ENCODE measurements at places on chromosomes 6 and 20.

DNA sequence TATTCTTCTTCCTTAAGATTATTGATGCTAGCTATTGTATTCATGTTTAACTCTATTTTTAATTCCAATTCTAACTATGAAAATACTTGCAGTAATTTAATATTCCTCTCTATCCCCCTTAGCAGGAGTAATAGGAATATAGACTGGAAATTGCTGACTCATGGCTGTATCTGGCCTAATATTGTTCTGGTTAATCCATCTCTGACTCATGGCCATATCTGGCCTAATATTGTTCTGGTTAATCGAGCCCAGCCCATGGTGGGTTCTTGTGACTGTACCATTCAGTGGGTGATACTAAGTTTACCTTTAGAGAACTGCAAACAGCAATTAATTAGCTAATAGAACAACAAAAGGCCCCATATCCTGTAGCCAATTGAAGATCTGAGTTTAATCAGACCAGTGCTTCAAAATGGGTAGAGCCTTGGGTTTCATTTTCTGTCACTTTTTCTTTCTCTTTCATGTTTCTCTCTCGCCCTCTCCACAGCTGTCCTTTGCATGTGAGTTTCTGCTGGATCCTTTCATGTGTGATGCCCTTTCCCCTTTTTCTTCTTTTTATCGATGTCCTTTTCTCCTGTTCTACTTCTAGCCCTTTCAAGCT is 50.6 kb downstream of the SLC22A3 start:
- no peak for DNase-seq

DNA sequence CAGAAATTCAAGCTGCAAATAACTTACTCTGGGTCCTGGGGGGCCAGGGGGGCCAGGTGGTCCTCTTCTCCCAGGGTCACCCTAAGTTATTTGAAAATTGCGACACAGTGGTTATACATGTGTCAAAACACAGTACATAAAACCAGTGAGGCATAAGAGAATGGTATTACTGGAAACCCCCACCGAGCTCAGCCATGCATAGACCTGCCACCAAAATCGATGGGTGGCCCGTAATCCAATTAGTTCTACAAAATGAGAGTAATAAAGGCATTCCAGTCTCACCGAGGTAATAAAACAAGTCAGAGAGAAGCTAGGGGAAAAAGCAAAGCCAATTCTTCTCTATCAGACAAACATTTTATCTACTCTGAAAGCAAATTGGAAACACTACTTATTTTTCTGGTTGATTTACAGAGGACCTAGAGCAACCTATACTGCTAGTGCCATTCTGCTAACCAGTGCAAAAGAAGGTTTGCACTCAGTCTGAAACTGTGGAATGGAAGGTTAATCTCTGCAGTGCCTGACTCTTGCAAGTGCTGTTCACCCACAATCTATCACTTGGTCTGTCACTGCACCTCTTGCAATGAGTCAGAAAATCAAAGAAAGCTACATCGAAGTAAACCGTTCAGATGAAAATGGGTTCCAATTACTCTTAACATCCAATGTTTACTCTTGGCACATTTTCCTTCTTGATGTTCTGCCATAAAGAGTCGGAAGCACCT is 32.4 kb downstream of the COL9A1 start:
- no peak for DNase-seq

DNA sequence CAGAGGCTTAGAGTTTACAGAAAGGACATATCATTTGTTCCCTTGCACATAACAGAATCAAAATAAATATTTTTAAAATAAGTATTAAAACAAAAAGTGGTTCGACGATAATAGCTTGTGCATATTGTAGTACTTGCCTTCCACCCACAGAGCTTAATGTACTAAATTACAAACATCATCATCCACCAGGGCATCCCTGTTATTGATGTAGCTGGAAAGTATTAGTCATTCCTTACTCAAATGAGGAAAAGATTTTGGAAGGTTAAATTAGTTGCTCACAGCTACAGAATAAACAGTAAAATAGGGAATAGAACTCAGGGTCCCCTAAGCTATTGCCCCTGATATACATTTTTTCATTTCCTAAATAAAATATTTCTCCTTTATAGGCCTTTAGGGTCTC is 150.3 kb downstream of the PTPRK start:
- no peak for DNase-seq

DNA sequence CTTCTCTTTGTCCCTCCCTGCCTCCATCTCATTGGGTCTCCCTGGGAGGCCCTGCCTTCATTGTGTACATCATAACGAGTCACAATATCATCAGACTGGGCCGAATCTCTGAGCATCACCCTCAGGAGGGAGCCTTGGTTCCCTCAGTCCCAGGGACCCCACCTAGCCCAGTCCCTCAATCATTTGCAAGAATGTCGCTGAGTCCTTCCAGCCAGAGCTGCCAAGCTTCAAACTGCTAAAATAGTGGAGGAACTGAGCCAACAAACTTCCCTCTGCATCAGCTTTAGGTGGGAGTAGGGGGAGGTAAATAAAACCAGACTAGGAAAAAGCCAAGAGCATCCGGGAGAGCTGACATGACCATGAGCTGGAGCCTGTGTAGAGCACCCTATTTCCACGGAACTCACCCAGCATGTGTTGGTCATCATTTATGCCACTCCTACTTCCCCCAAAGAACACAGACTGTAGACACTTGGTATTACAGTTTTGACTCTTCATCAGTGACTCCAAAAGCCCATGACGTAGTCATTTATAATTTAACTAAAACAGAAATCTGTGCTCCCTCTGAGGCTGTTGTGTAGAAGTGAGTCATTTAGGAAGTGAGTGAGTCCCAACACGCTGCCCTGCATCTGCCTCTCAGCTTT is 28.8 kb upstream of the IL17A start:
- DNase-seq, result no peak

- DNase-seq, result no peak
Observed at GRCh38 chr6:128914051-128914450, 31.1 kb downstream of the LAMA2 start.

- no peak for DNase-seq
Observed at GRCh38 chr20:8310618-8311017, 178.6 kb downstream of the PLCB1 start.

DNA sequence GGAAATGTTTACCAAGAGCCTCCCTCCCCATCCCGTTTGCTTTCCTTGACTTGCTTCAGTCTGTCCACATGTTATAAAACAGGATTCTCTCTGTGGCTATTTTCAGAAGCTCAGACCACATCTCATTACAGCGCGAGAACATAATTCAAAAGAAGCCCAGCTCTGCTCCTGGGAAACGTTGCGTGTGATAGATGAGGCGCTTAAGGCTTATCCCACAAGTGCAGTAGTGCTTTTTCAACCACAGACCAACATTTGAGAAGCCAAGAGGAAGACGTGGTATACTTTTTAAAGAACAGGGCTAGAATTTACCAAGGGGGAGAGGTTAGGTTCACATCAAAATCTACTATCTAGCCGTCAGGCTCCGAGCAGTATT is 239.5 kb downstream of the SLC24A3 start:
- DNase-seq, result no peak

DNA sequence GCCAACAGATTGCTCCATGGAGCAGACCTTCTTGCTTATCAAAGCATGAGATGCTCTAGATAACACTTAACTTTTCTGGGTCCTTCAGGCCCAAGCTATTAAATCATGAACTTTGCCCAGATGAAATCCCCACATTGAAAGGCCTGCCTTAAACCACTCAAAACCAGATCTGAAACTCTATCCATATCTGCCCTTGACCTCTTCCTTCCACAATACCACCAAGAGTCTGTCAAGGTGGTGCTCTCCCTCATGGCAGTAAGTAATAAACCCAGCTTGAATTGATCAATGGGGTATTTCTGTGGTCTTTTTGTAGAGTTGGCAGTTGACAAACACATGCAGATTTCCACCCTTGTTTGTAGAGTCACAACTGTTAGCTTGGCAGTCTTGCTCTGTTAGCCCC is 135.5 kb downstream of the ISM1 start:
- DNase-seq, result no peak

- no peak for DNase-seq
Observed at GRCh38 chr6:121506761-121507754, 71.6 kb downstream of the GJA1 start.

GRCh38 chr20:32894026-32894483 is 35.3 kb downstream of the EFCAB8 start:
- DNase-seq, result no peak

- no peak for DNase-seq
Observed at GRCh38 chr20:45440424-45440823, 24.5 kb downstream of the PIGT start.

DNA sequence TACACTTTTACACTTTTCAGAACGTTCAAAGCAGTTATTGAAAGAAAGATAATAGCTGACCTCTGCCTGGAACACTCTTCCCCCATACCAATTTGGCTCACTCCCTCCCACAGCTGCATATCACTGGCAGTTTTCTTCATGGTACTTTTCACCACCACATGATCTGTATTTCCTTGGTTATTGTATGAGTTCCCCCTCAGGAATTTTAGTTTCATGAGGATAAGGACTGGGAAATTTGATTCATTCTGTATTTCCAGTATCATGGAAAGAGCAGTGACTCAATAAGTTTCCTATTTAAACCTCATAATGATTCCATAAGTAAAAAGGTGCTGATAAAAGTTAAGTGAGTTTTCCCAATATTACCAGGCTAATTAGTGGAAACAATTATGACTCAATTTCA is 16.0 kb downstream of the HTR1B start:
- no peak for DNase-seq

DNA sequence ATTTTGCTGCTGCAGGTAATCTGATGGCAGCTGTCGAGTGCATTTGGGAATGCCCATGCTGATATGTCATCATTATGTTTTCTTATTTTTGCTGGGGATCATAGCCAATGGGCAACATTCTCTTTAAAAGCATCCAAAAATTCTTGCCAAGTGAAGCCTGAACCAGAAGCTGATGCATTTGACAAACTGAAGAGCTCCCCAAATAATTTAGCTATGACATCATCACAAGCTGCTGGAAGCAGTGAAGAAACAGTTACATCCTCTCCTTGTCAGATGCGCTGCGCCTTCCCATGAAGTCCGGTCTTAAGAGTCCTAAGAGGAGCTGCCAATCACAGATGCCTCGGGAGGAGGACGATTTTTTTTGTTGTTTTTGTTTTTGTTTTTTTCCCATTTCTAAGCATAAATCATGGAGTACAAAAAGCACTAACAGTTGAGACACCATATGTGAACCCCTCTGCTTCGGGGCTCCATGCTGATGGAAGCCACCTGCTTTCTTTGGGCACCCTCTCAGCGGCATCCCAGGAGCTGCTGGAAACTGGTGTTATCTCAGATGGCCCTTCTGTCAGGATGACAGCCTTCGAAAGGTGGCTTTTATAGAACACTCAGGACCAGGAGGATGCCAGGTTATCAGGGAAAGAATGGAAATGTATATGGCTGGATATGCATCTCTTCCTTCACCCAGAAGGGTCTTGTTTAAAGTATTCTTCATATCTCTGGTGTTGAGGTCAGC is 56.1 kb upstream of the FOXQ1 start:
- DNase-seq, result no peak

Data from NCI-H774 (cell line).